ENCODE measurements at places on chromosomes 2 and 18.
A peak's percentile ranks its signal among the peaks of the same experiment; 100 is the strongest.

DNA sequence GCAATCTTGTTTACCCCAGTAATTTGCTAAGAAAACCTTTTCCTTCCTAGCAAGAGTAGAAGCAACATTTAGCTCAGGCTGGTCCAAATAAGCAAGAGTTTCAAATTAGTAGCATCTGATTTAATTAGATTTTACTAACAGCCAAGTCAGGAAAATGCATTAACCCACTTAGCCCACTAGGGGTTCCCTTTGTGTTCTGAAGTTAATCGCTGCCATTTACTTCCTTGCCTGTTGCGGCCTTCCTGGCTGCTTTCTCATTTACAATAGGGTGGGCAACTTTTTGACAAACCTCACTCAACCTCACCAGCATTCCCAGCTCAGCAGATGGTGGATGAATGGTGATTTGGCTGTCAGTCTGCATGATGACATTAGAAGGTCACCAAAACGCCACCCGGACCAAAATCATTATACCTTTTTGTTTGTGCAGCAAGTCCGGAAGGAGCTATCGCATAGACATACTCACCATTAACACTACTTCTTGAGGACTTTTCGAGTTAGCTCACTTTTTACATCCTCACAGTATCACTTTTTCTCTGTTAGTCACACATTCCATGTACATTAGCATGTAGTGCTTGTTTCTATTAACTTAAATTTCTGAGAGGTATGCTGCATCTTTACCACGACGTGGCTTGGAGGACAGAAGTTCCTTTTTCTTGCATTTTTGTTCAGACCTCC lies 101.5 kb upstream of the SETBP1 start:
- peak; percentile 76 for DNase-seq

DNA sequence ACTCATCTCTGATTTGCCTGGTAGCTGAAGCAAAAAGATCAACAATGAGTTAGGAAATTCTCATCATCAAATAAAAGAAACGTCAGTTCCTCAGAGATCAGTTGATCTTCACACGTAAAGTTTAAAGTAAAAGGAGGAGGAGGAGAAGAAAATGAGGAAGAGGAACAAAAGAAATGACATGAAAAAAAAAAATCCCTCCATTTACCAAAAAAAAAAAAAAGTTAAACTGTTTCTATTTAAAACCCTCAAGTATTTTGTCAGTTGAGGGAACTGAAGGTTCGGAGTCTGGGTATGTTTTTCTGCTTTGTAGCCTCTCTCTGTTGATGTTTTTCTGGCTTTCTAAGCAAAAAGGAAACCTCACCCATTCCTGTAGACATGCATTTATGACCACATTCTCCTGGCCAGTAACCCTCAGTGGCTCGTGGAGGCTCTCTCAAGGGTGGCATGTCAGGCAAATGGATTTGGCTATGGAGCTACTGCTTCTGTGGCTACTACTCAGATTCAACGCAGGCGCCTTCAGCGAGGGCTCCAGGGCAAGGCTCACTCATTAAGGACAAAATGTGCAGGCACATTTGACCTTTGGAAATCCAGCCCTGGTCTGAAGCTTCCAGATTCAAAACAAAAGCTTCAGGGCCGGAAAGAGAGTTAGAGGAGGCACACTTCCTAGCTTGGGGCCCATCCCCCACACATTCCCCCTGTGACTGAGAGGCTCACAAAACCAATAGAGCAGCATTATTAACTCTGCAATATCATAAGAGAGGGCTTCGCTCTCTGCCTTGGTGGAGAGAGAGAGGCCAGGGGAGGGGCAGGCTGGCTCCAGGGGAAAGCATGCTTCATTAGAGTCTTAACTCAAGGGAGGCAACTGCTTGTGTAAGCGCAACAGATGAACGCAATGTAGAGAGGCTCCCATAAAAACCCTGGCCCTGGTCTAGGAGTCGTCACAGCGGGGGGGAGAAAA lies 22.3 kb downstream of the KLF7 start:
- DNase-seq, result no peak

DNA sequence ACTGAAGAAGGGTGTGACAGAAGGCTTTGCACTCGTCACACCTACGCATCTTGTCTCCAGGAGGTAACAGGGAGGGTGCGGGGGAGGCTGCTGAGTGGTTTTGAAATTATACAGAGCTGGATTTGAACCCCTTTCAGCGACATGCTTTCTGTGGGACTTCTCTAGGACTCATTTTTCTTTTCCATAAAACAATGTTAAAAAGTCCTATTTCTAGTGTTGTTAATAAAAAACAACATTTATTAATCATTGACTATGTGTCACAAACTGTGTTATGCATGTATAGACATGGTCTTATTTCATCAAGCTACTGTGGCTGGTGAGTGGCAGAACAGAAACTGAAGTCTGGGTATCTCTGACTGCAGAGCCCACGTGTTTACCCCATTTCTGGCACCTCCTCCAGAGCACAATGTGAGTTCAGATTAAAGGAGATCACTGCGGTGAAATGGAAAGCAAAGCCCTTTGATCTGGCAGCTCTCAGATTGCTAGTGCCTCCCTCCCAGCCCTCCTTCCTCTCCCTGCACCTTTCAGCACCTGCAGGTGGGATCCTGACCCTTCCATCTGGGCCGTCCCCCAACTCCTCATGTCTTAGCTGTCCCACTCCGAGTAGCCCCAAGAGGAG lies 315.5 kb upstream of the MYT1L start:
- DNase-seq, result no peak

DNA sequence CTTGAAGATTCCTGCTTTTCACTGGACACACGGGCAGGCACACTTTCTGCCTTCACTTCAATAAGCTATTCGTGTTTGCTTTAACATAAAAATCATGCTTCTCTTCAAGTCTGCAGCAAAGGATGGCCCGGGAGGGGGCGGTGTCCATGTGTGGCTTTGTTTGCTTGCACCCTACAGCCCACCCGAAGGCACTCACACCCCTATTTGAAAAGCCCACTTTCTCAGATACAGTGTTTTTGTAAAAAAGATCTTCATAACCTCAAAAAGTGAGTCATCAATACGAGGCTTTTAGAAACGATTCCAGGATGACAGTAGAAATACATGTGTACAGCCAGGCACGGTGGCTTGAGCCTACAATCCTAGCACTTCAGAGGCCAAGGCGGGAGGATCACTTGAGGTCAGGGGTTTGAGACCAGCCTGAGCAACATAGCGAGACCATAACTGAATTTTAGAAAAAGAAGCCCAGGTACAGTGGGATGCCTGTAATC lies 36.5 kb upstream of the HPCAL1 start:
- no peak for DNase-seq

GRCh38 chr2:84472856-84473565 lies 13.9 kb upstream of the SUCLG1 start:
- DNase-seq, result no peak

DNA sequence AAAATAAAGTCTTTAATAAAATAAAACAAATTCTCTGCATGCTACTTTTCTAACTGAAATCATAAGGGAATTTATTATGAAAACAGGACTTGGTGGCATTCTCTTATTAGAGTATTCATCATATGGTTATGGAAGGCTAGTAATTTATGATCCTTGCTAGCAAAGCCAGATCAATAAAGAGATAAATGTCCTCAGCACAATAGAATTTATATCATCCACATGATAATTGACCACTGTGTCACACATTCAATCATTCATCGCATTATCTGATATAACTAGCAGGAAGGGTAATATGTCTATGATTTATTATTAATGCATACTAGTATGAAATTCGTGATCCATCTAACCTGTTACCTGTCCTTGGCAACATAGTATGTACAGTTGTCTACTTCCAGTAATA lies 175.8 kb downstream of the MYO3B start:
- no peak for DNase-seq

DNA sequence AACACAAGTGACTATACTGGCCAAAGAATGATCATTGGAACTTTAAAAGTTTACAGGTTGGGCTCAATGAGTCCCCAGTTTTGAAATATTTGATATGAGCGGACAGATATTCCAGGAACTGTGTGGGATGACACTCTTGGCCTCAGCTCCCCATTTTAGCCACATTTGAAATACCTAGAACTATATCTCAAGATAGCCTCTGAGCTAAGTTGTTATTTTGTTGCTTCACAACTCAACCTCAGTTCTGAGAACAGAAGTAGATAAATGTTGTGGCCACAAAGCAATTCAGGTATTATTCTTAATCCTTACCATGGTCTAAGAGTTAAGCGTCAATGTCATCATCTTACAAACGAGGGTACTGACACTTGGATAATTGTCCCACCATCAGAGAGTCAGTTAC lies 172.2 kb upstream of the SETBP1 start:
- DNase-seq, result no peak

DNA sequence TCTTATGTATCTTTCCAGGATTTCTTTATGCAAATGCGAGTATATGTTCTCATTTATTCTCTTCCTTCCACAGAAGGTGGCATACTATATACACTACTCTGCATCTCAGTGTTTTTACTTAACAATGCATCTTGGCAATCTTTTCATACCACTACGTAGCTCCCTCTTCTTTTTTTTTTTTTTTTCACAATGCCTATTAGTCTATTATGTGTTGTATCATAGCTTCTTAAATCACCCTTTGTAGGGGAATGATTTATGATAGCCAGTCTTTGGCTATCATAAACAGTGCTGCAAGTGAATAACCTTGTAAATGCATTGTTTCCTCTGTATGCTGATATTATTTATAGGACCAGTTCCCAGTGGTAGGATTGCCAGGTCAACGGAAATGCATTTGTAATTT lies 204.2 kb downstream of the BABAM2 start:
- DNase-seq, result no peak

- peak; percentile 12 for DNase-seq
These were observed 78.9 kb downstream of the ZBTB7C start for GRCh38 chr18:48330016-48330991.

GRCh38 chr18:70047931-70048603 lies 100.4 kb upstream of the CD226 start:
- DNase-seq, result no peak

GRCh38 chr18:40058811-40059570 lies 1896.0 kb upstream of the PIK3C3 start:
- DNase-seq, result no peak

DNA sequence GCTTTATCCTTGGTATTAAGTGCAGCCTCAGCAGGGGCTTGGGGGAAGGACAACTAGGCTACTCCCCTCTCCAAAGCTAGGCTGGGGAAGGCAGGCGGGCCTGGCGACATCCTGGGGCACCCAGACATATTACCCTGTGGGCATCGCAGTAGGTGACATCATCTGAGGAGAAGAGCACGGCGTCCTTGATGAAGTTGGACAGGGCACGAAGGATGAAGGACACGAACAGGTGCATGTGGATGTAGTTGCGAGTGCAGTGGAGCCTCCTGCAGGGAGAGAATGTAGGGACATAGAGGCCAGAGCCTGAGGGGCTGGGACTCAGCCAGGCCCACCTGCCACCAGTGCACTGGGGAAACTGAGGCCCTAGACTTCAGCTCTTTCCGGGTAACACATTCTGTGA lies 32.3 kb downstream of the TMEM37 start:
- DNase-seq, result no peak

GRCh38 chr2:54206596-54206995 lies 49.4 kb downstream of the TSPYL6 start:
- DNase-seq, result peak; percentile 76

DNA sequence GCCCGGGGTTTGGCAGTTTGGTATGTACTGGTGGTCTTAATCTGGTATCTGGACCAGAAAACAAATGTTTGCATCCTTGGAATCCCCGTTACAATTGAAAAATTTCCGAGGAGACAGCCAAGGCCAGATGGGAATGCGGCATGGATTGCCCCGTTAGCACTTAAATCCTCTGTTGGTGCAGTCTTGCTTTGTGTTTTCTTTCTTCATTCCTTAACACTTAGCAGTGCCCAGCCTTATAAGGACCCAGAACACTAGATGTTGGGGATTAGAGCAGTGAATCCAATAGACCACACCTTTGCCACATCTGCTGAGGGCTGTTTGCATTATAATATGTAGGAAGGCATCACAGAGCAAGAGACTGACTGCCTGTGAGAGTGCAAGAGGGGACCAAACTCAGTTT lies 12.8 kb upstream of the ZNF532 start:
- DNase-seq, result no peak

- peak; percentile 98 for DNase-seq
These were observed at the start of gene SEH1L for GRCh38 chr18:12947285-12948049. Gene SEH1L, plus strand, starts transcription at chr18:12948011. Its CDS starts 111 bp downstream, at chr18:12948122.

GRCh38 chr2:172198908-172199307 lies 96.2 kb upstream of the DLX2 start:
- no peak for DNase-seq

DNA sequence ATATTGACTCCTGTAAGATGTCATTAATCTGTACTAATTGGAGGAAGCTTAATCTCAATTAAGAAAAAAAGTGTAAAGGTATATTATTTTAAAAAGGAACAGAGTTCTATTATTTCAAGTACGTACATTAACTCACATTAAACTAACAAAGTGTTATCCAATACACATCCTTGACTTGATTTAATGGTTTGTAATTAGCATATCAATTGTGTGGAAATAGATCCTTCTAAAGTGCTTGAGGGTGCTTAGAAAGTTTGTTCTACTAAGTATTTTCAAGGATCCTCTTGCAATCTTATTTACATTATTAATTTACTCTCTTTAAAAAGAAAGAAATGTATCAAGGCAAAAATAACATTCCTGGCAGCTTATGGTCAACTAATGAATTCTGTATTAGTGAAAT lies 720.3 kb downstream of the KCNJ3 start:
- no peak for DNase-seq
